SK-MEL-5 (cell line): ENCODE measurements at places on chromosomes 3 and 15.

DNA sequence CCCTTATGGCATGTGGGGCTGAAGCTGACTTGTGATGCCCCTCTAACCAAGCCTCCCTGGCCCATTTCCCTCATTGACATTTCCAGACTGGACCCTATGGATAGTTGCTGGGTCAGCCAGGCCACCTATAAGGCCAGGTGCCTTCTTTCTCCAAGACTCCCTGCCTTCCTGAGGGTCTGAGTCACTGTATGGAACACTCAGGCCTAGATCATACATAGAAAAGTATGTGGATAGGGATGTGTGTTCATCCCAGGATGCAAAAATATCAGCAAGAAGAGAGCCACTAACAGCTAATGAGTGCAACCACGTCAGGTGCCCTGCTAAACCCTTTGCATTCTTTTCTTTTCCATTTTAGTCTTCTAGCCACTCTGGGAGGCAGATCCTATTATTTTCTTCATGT lies 168.4 kb upstream of the WNT5A start:
- DNase-seq = no peak

DNA sequence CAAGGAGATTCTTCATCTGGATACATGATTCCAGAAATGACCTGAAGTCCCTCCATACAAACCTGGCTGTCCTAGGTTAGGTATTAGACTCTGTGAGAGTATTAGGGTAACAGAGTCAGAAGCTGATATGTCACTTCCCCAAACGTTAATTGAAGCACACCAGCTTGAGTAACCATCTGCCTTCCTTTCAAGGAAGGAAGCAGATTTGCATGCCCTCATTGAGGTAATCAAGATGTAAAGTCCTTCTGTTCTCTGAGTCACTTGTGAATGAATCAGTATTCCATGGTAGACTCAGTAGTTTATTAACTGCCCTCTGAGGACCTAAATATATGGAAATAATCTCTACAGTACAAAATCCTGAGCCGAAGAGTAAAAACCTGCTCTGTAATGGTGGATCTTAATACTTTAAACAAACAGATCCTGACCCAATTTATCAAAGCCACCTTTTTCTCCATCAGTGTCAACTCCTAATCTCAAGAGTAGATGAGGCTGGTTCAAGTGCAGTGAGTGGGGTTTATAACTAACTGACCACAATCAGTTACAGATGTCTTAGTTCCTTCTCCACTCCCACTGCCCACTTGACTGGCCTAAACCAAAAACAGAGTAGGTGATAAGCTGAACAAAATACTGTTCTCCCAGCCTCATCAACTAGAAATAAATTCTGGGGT lies 246.2 kb upstream of the CHRM5 start:
- peak; percentile 12 for DNase-seq

GRCh38 chr3:187952849-187953248 lies 201.1 kb upstream of the LPP start:
- DNase-seq = peak; percentile 12

DNA sequence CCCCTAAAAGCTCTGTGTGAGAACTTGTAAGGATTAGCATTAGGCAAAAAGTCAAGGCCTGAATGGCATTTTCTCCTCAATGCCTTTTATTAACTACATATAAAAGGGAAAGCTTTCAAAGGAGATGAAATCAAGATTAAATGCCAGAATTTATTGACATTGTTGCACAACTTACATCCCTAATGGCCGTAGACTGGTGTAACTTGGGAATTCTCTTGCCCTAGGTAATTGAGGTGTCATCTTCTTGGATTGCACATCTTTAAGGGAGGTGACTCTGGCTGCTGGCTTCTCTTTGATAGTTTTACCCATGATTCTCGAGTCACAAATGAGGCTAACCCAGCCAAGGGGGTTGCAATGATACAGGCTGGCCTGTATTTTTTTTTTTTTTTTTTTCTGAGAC lies 249.1 kb downstream of the TBL1XR1 start:
- no peak for DNase-seq
